ENCODE measurements at places on chromosomes 1 and 21.

GRCh38 chr1:33903210-33903589 lies 39.3 kb downstream of the HMGB4 start:
- no peak overlapping the region for H3K27ac ChIP-seq
- no peaks in the 10 kb centered on the region for H3K36me3 ChIP-seq
- no peaks in the 10 kb centered on the region for H3K4me1 ChIP-seq

DNA sequence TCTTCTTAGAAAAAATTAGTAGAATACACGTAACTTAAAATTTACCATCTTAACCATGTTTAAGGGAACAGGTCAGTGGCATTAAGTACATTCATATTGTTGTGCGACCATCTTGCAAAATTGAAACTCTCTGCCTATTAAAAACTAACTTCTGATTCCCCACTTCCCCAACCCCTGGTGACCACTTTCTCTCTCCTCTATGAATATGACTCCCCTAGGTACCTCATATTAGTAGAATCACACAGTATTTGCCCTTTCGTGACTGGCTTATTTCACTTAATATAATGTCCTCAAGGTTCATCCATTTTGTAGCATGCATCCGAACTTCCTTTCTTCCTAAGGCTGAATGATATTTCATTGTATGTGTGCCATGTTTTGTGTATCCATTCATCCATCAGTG lies 15.1 kb upstream of the TARBP1 start:
- peaks cover 22% of the 10 kb centered on the region for H3K4me1 ChIP-seq
- H3K4me3 ChIP-seq = no peak overlapping the region
- DNase-seq = no peak
- no peak overlapping the region for H3K27ac ChIP-seq
- peaks cover 7% of the 10 kb centered on the region for H3K27me3 ChIP-seq

GRCh38 chr1:245679821-245680780 lies 525.3 kb downstream of the KIF26B start:
- no peak overlapping the region for H3K27ac ChIP-seq
- no peaks in the 10 kb centered on the region for H3K4me1 ChIP-seq

DNA sequence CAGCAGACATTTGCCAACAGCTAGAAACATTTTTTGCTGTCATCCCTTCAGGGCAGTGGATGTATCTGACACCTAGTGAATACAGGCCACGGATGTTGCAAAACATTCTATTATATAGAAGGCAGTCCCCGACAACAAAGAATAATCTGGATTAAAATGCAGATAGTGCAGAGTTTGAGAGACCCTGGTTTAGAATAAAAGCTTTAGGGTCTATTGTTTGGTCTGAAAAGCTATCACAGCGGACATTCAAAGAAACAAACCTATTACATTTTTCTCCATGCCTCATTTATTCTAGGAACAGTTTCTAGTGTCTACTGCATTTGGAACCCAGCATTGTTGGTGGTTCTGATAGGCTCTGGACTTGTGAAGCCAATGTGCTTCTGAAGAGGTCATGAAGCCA lies 316.3 kb downstream of the TGFB2 start:
- no peak overlapping the region for H3K4me3 ChIP-seq
- no peaks in the 10 kb centered on the region for H3K36me3 ChIP-seq
- no peak overlapping the region for H3K27ac ChIP-seq
- H3K27me3 ChIP-seq = peaks cover 9% of the 10 kb centered on the region
- no peak for DNase-seq

GRCh38 chr1:3287656-3288160 lies 166.8 kb upstream of the ARHGEF16 start:
- H3K27me3 ChIP-seq = no peaks in the 10 kb centered on the region
- H3K4me3 ChIP-seq = no peak overlapping the region
- no peaks in the 10 kb centered on the region for H3K36me3 ChIP-seq
- H3K4me1 ChIP-seq = no peaks in the 10 kb centered on the region
- no peak overlapping the region for H3K27ac ChIP-seq
